Motor neuron (in vitro differentiated cells): ENCODE measurements at places on chromosomes 6 and 20. TPM values are rescaled to one million over a fixed set of nuclear protein-coding genes. Genes with fewer than 3 reads are reported as not detected.

The SLC4A11 gene
- total RNA-seq = 17.7 and 19.6 TPM in 2 replicates

The SPATA25 gene
- total RNA-seq = 2.2 and 4.4 TPM in 2 replicates

The SLC22A23 gene
- 12.5 and 16.2 TPM in 2 replicates for total RNA-seq

The SIRPB1 gene
- 0.64 and 1.0 TPM in 2 replicates for total RNA-seq

The FERMT1 gene
- total RNA-seq = 16.7 and 18.0 TPM in 2 replicates

The STMN3 gene
- 148 and 155 TPM in 2 replicates for total RNA-seq

The ZNF451 gene
- total RNA-seq = 67.1 and 73.3 TPM in 2 replicates

The RIPOR3 gene
- 1.6 and 1.9 TPM in 2 replicates for total RNA-seq

The TP53RK gene
- 14.0 and 17.0 TPM in 2 replicates for total RNA-seq

The VSTM2L gene
- total RNA-seq = 57.1 and 68.1 TPM in 2 replicates

The TMEM74B gene
- total RNA-seq = 11.3 and 13.5 TPM in 2 replicates

The C4A gene
- 631 and 953 TPM in 2 replicates for total RNA-seq

The LCA5 gene
- 8.2 and 8.3 TPM in 2 replicates for total RNA-seq

The CRISP3 gene
- not detected in 2 replicates for total RNA-seq

The CPNE5 gene
- 0.61 and 0.92 TPM in 2 replicates for total RNA-seq

The RIMS1 gene
- total RNA-seq = 0.10 and 0.11 TPM in 2 replicates

The RAB44 gene
- total RNA-seq = 0.08 and 0.09 TPM in 2 replicates

The SLPI gene
- not detected in 2 replicates for total RNA-seq

The THEMIS gene
- 0.05 and 0.19 TPM in 2 replicates for total RNA-seq

The IP6K3 gene
- total RNA-seq = 0.52 and 0.64 TPM in 2 replicates

The TGM6 gene
- total RNA-seq = not detected in 2 replicates

The DUSP22 gene
- total RNA-seq = 15.6 and 17.8 TPM in 2 replicates

The ANGPT4 gene
- total RNA-seq = 0.14 and 0.23 TPM in 2 replicates

The RAB23 gene
- 12.0 and 12.4 TPM in 2 replicates for total RNA-seq

The ZSCAN9 gene
- total RNA-seq = 34.7 and 35.4 TPM in 2 replicates

The LTA gene
- total RNA-seq = 0.11 TPM in 1 of 2 replicates, not detected in the other

The NKAIN2 gene
- total RNA-seq = 8.9 and 10.3 TPM in 2 replicates

The TBXT gene
- total RNA-seq = not detected in 2 replicates

The RSPH9 gene
- total RNA-seq = 1.1 and 1.3 TPM in 2 replicates

The NMBR gene
- total RNA-seq = not detected in 2 replicates

The ATXN1 gene
- 50.0 and 50.7 TPM in 2 replicates for total RNA-seq

The SPEF1 gene
- total RNA-seq = 0.81 TPM in 1 of 2 replicates, not detected in the other

The BPI gene
- total RNA-seq = not detected in 2 replicates

The SMLR1 gene
- total RNA-seq = 0.36 and 1.7 TPM in 2 replicates

The PROCR gene
- total RNA-seq = 0.18 and 0.38 TPM in 2 replicates

The THBD gene
- total RNA-seq = 0.15 and 0.31 TPM in 2 replicates

The SCRT2 gene
- 0.29 and 0.45 TPM in 2 replicates for total RNA-seq

The ADGRB3 gene
- total RNA-seq = 41.6 and 43.9 TPM in 2 replicates

The GJA10 gene
- total RNA-seq = 0.22 and 0.56 TPM in 2 replicates

The CST1 gene
- total RNA-seq = not detected in 2 replicates

The CTSA gene
- total RNA-seq = 19.8 and 24.4 TPM in 2 replicates
